ENCODE measurements at places on chromosomes 11 and 22.

- no peak for DNase-seq
These were observed 216.6 kb downstream of the CEP164 start for GRCh38 chr11:117544130-117544800.

- no peak for DNase-seq
These were observed 23.2 kb upstream of the LMO1 start for GRCh38 chr11:8286886-8287285.

- no peak for DNase-seq
These were observed 205.0 kb downstream of the FAM76B start for GRCh38 chr11:95584589-95584988.

- no peak for DNase-seq
These were observed 44.4 kb downstream of the GDPD5 start for GRCh38 chr11:75481223-75481921.

GRCh38 chr22:26585104-26585790 is 4.7 kb downstream of the TPST2 start:
- DNase-seq, result no peak

- DNase-seq, result no peak
These were observed at the start of gene MMP1 for GRCh38 chr11:102798012-102798746. MMP1 (minus strand) TSS chr11:102798160; CDS start chr11:102798092, 68 bp downstream.

DNA sequence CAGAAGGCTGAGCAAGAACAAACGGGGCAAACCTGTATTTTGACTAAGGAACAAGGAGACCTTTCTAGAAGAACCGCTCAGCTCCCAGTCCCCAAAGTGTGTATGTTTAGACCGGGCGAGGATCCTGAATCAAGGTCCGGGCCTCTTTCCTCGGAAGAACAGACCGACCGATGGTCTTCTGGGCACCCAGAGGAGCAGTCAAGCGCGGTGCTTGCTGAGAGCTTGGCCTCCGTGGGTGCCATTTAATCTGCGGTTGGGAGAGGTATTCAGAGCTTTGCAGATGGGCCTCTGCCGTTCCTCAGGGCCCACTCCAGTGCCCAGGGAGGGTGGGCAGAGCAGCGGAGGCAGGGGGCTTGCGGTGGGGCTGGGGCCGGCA is 26.5 kb upstream of the ATXN10 start:
- DNase-seq, result no peak

DNA sequence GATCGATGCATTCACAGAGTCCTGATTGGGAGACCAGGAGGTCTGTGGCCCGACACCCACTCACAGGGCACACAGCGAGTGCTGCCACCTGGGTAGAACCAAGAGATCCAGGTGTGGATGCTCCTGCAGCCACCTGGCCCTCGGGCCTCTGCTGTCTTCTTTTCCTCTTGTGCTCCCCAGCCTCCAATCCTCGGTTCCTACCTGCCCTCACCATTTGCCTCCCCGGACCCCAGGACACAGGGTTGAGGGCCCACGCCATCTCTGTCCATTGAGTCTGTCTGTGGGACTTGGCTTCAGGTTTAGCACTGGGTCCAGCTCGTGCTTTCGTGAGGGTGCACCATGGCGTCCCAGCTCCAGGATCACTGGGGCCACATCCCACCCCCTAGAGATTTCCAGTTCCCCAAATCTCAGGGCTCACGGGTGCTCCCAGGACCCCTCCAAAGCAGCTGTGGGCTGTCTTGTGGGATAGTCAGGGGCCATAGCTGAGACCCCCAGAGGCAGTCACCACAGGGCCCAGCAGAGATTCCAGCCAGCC is 591.1 kb downstream of the BRD1 start:
- DNase-seq, result no peak

DNA sequence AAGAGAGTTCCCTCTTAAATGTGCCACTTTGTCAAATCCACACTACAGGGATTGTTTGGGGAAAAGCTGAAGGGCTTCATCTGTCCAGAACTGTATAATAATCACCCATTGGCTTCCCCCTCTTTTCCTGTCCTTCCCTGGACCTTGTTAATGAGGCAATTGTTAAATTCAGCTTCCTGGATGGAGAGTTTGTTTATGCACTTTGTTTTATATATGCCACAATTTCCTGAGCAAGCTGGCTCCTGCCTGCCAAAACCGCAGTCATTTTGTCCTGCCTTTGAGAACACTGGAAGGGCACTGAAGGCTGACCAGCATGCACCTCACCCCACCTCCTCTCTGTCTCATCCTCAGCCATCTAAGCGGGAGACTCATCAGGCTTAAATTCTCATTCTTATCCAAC is 86.2 kb downstream of the MSANTD4 start:
- DNase-seq, result no peak

- DNase-seq, result no peak
These were observed 9.1 kb downstream of the CHID1 start for GRCh38 chr11:901452-902061.

DNA sequence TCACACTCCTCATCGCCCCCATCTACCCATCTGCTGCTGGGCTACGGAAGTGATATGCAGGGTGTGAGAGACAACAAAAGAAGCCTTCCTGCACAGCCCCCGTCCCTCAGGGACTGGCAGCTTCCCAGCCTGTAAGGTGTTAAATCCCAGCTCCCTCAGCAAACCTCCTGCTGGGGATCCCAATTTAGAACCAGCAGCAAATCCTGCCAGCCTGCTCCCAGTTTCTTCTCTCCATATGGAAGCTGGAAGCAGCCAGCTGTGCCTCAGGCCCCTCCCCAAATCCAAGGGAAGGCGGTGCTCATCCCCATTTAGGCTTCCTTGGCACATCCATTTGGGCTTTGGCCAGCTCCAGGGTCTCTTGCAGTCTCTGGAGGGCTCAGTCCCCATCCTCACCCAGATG is 47.5 kb downstream of the PAMR1 start:
- DNase-seq, result no peak

GRCh38 chr11:108278546-108278945 is 55.7 kb downstream of the ATM start:
- peak; percentile 17 for DNase-seq

DNA sequence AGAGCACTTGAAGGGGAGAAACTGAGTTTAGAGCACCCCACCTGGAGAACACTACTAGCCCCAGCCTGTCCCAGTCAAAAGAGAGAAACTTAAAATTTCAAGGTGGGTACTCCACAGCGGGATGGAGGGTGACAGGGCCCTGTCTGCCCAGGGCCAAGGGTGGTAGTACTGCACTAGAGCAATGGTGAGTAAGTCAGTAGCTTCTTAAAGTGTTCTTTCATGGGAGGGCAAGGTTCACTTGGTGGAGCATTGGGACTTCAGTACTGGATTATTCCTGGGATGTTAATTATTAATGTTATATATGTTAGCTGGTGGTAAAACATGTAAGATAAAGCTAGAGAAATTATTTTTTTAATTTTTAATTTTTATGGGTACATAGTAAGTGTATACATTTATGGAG is 28.5 kb upstream of the AQP11 start:
- no peak for DNase-seq

DNA sequence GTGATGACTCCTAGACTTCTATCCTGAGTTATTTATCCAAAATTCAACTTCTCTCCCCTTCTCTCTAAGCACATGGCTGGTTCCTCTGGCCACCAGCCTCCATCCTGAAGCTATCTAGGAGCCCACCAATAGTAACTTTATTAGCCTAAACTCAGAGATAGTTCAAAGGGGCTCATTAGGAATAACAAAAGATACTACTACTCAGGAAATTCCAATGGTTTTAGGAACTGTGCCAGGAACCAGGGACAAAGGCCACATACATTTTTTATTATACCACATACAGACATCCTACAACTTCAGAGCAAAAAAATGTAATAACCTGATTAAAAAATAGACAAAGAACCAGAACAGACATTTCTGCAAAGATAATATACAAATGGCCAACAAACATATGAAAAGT is 27.9 kb downstream of the SLC25A17 start:
- DNase-seq, result no peak

- DNase-seq, result no peak
These were observed 42.0 kb downstream of the CD82 start for GRCh38 chr11:44607319-44607962.

DNA sequence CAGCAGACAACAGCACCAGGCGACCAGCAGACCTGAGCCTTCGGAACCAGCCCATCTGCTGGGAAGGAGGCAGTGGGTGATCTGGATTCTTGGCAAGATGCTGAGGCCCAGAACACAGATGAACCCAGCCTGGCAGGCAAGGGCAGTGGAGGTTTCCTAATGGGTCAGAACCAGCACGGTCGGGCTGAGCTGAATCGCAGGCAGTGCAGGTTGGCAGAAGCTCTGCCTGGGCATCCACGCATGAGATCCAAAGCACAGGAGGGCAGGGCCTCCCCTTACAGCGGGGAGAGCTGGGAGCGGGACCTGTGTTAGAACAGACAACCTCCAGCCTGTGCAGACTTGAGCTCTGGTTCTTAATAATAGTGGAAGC is 47.5 kb downstream of the DSCAML1 start:
- DNase-seq, result no peak

DNA sequence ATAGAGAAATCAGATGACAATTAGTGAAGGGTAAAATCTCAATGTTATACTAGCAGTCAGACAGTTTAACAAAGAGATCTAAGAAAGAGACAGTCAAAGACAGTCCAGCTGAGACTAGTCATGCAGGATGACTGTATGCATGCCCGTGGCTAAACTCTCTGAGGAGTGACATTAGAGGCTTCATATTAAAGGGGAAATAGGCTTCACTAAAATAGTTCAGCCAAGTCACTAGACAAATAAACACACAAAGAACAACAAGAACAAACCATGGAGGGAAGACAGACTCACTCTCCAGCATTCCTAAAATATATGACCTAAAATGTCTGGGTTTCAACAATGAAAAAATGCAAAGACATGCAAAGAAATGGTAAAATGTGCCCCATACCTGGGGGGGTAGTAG is 18.6 kb upstream of the APLNR start:
- DNase-seq, result no peak

- DNase-seq, result no peak
These were observed 6.7 kb downstream of the GLYATL2 start for GRCh38 chr11:58837707-58838388.

Measured in D721Med (cell line).